COR-L47 (cell line): ENCODE measurements at places on chromosomes 2 and 18.

- no peak for DNase-seq
Observed at GRCh38 chr2:39380525-39381150, 56.4 kb downstream of the MAP4K3 start.

DNA sequence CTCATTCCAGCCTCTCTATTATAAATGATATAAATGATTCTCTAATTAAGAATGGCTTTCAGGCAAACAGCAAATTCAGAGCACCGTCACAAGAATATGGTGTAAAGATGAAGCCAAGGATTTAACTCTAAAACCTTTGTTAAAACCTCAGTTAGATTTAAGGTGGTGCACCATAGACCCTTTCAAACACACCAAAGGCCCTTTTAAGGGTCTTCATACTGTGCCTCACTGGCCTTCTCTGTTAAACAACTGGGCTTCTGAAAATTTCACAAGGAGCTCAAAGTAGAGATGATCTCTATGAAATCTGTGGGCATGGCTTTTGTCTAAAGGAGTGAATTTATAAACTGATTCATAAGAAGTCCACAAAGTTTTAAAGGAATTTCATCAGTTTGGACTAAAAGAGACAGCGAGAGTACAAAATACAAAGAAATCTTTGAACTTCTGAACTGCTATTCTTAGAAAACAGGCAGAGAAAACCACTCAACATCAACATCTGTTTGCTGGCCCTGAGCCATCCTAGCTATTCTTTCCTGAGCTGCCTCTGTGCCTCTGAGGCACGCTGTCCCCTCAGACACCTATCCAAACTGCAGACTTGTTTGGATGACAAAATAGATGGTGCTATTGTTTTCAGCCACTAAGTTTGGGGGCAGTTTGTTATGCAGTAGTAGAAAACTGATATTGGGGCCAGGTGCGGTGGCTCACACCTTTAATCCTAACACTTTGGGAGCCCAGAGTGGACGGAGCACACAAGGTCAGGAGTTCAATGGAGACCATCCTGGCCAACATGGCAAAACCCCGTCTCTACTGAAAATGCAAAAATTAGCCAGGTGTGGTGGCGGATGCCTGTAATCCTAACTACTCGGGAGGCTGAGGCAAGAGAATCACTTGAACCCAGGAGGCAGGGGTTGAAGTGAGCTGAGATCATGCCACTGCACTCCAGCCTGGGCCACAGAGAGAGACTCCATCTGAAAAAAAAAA, 72.9 kb upstream of the MYCN start:
- DNase-seq: no peak

- DNase-seq: no peak
Observed at GRCh38 chr2:24720310-24720709, 72.9 kb downstream of the PTRHD1 start.

GRCh38 chr18:50663626-50664441, 103.9 kb downstream of the MAPK4 start:
- no peak for DNase-seq

- DNase-seq: no peak
Observed at GRCh38 chr2:25806941-25807340, 71.3 kb downstream of the ASXL2 start.
